ENCODE measurements at places on chromosomes 11 and 22. TPM values are rescaled to one million over a fixed set of nuclear protein-coding genes. Genes with fewer than 3 reads are reported as not detected.

DNA sequence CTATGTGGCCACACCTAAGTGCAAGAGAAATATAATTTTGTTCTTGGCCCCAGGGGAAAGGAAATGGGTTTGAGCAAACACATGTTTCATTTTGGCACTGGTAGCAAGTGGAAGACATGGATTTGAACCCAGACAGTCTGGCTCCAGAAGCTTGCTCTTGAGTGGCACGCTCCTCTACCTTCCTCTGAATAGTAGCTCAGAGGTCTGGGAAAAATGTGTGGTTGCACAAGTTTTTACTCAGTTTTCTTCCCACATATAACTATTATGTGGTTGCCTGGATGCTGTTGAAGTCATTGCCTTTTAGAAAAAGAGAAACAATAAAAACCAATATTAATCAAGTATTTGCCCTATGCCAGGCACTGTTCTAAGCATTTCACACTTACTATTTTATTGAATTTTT is 16.3 kb downstream of the PARVA start:
- no peak for DNase-seq

DNA sequence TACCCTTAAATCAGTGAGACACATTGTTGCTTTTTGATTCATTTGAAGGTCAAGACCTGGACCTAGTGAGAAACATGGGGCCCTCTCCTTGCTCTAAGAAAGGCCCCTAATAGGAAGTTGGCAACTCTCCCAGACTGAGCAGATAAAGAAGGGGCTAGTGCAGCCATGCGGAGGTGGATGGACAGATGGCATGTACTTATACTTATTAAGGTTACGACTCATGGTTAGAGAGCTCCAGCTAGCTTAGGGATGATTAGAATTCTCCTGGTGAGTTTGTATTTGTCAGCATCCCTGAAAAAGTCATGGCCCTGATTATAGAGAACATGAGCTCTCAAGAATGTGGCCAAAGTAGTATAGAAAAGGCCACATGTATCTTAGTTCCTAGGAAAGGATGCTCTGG is 112.1 kb upstream of the BDNF start:
- no peak for DNase-seq

GRCh38 chr11:40240284-40240683 is 1219.2 kb downstream of the LRRC4C start:
- no peak for DNase-seq

DNA sequence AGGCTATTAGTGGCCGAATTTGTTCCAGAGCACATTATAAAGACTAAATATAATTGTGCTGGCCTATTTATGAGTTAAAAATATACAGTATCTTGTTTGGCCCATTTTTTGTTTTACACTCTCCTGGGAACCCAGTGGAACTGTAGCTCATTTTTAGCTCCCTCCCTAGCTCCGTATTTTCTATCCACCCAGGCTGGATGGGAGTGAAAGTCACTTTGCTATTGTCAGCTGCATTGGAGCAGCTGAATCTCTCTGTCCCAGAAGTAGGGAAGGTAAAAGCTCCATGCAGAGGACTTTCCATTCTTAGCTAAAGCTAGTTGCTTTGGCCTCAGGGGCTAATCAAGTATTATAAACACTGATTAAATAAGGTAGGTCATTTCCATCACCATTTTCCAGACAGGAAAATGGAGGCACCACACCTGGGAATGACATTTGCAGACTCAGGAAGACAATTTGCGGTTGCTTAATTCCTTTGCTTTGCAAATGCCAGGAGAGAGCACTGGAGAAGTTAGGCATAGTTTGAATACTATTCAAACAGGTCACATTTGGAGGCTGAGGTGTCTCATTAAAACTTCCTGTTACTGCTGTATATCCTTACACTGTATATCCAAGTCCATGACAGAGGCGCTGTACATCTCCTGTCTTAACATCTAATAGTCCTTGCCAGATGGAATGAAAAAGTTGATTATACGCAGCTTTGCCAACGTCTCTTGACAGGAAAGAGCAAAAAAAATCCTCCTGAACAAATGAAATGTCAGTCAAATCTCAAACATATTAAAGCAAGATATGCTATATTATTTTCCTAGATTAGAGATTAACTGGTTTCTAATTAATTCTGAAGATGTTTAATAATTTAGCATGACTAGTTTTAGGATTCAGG is 338.1 kb upstream of the KIRREL3 start:
- no peak for DNase-seq

DNA sequence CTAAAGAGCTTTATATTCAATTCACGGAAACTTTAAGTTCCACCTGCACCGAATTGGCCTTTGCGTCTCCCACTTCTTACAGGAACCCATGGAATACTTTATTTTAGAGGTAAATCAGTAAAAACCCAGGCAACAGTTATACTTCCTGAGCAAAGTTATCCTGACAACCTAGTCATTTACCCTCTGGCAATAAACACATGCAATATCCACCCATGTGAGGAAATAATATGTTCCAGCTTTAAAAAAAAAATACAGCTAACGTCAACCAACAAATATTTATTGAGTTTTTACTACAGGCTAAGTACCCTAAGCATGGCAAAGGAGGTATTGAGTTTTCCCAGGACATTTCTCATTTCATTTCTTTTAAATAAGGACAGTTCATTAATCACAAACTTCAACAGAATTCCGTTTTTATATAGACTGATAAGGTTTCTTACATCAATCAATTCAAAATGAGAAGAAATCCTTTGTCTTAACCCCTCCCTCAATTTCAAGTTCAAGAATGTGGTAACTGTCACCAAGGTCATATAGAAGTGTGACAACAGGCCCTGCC is 38.3 kb upstream of the CCDC34 start:
- DNase-seq = no peak

DNA sequence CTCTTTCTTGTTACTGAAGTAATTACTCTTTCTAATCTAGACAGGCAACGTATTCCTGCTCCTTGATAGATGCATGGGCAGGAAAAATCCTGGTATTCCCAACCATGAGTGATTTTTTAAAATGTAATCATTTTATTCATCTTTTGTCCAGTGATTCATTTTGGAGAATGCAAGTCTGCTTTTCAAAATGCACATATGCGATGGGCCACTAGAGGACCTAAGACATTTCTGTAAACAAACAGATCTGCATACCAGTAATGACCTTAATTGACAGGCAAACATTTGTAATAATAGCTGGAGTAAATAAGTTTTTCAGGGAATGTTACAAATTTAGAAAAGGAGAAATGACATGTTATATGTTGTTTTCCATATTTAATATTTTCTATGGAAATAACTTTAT is 1167.6 kb downstream of the JRKL start:
- no peak for DNase-seq

GRCh38 chr11:93939084-93939760 is 81.9 kb upstream of the HEPHL1 start:
- no peak for DNase-seq

Gene APOL5
- not detected for total RNA-seq

GRCh38 chr22:46929710-46930204 is 167.3 kb downstream of the TBC1D22A start:
- no peak for DNase-seq

Gene POTEH
- total RNA-seq = not detected

DNA sequence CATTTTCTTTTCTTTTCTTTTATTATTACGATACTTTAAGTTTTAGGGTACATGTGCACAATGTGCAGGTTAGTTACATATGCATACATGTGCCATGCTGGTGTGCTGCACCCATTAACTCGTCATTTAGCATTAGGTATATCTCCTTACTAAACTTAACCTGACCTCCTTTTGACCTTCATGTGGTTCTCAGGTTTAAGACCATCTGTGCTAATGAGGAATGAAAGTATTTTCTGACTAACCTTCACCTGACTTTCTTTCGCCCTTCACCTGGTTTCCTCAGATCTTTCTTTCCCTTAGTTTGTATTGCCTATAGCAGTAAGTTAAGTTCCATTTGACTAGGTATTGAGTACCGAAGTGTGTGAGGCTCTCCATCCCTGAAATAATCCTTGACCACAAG is 6.5 kb downstream of the EXPH5 start:
- no peak for DNase-seq

DNA sequence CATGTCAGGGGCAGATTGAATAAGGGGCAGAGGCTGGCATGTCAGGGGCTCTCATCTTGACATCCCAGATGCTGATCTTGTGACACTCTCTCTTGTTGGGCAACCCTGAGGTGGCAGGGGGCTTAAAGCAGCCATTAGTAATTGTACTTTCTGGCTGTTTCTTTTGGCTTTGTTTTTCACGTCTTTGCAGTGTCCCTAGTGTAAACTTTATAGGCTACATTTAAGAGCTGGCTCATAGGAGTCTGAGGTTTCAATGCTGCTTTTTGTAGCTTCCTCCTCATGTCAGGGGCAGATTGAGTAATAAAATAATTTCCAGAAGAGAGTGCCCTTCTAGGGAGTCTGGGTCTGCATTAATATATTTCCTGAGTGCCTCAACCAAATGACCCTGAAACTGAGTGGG is 86.1 kb downstream of the RAB38 start:
- no peak for DNase-seq

- no peak for DNase-seq
Observed at GRCh38 chr11:77968337-77968736, 26.1 kb downstream of the INTS4 start.

DNA sequence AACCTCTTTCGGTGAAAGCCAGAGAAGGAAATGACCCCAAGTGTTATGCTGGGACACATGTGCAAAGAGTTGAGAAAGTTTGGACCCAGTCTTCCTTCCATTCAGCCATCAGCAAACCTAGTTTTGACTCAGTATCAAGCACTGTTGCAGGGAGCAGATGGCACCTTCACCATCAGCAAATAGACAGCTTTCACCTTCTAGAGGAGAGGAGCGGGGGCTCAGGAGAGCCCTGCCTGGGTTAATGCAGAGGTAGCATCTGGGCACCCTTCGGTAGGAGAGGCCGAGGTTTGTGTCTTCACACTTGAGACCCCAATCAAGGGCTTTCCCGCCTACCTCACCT is 16.2 kb upstream of the MFRP start:
- no peak for DNase-seq

DNA sequence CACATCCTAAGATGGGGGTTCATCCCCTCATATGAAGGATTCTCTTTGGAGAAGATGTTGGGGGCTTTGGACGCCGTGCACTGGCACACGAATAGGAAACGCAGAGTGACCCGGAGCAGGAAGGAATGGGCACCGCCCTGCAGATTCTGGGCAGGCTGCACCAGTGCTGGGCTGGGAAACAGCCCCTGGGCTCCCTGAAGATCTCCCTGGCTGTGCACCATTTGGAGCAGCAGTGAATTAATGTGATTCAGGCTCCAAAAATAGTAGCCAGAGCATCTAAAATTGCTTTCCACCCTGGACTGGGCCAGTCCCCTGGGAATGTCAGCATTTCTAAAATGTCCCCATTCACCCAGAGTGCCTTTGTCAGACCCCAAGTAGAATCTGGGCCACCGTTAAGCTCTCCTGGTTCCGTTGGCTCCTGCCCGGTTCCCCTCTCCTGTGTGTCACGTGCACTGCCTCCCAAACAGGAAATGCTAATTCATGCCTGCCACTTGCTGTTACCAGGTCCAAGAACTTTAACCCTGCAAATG is 18.6 kb downstream of the IRAG1 start:
- DNase-seq = peak; percentile 49

- no peak for DNase-seq
Observed at GRCh38 chr11:44814881-44815592, 88.3 kb downstream of the TSPAN18 start.

Gene PTPN5
- not detected for total RNA-seq

Gene OR8A1
- total RNA-seq = not detected

Gene CDHR5
- not detected for total RNA-seq

- DNase-seq = no peak
Observed at GRCh38 chr22:44460691-44461375, 37.2 kb downstream of the RTL6 start.

DNA sequence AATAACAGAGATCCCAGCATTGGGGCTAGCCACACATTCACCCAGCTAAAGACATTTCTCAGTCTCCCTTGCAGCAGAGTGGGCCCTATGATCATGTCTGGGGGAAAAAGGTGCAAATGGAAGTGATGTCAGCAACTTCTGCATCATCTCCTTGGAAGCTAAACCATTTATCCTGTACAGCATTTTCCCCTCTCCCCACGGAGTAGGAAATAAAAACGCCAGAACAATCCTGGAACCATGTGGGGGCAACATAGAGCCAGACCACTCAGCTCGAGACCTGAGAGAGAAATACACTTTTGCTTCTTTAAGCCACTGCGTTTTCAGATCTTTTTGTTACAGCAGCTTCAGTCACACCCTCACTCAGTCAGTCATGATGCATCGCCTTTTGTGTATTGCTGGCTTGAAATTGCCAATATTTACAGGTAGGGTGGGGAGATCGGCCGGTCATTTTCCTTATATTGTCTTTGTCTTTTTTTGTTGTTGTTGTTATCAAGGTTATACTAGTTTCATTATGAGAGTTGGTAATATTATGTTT is 9.1 kb upstream of the RAC2 start:
- no peak for DNase-seq

DNA sequence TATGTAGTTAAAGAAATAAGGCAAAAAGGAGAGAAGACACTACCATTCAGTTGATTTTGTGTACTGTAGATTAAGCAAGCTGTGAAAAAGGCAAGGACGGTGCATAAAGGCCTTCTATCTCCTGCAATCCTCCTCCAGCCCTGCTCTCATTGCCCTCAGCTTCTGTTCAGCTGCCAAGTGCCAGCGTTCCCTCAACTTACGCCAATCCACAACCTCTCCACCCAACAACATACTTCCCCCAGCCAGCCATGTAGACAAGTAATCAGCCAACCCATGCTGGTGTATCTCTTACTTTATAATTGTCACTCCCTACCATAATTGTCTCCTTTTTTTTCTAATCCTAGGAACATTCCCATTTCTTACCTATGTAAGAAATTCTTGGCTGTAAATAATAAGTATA is 30.1 kb upstream of the ANO5 start:
- DNase-seq = no peak

Gene OMP
- total RNA-seq = not detected

DNA sequence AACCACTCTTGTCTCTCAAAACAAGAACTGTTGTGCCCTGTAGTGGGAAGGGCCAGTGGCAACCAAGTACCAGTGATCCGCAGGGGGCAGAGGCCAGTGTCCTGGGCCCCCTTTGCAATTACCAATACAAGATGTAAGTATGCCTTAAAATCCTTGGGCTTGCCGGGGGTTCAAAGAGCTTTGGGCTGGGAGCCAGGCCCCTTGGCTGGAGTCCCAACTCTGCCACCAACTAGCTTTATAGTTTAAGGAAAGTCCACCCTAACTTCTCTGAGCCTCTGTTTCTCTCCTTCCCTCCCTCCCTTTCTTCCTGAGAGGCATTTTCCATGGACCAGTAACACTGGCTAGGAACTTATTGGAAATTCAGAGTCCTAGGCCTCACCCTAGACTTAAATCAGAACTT is 15.5 kb downstream of the CLMP start:
- DNase-seq = peak; percentile 39

Gene NXPE2
- total RNA-seq = not detected

Gene ARHGEF17
- total RNA-seq = 17.4 TPM

Gene TLCD5
- 1.4 TPM for total RNA-seq

DNA sequence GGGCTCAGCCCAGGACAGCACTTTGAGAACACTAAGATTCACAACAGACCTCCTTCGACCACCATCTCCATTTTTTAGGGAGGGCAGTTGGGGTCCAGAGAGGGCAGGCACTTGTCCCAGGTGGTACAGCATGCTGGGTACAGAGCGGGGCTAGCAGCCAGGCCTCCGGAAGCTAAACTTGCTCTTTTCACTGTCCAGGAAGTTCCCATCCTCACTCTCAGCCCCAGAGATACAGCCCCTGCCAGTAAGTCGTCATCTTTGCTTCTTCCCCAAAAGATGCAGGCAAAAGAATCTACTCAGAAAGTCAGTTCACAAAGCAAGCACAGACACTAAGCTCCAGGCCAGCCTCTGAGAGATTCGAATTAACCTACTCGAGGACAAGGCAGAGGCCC is 6.7 kb upstream of the RAB3IL1 start:
- peak; percentile 86 for DNase-seq
